ENCODE measurements at places on chromosomes 2 and 18. TPM values are rescaled to one million over a fixed set of nuclear protein-coding genes. Genes with fewer than 3 reads are reported as not detected.

GRCh38 chr2:100887713-100888495 is 68.0 kb downstream of the NPAS2 start:
- H3K4me3 ChIP-seq = no peak overlapping the region
- no peak for DNase-seq
- H3K36me3 ChIP-seq = no peaks in the 10 kb centered on the region

Gene ANKRD30B
- not detected for total RNA-seq

DNA sequence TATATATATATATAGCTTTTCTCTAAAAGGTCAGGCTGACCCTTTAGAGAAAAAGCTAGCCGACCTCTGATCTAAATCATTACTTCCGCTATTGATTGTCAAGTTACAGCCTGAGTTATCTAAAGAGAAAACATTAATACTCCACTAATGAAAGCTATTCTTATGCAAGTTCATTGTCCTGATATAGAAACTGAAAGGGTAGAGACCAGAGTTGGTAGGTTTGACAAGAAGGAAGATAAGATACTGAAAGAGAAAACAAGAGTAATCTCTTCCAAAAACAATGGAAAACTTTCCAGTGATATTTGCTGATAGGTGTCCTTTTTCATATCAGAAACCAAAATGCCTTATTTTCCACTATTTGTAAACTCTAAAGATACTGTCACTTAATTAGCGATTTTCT is 62.8 kb upstream of the SLC39A10 start:
- H3K4me1 ChIP-seq = peaks cover 7% of the 10 kb centered on the region
- H3K36me3 ChIP-seq = no peaks in the 10 kb centered on the region
- DNase-seq = no peak

GRCh38 chr18:51028201-51028805 is 1.7 kb upstream of the SMAD4 start:
- H3K27ac ChIP-seq = no peak overlapping the region
- H3K36me3 ChIP-seq = no peaks in the 10 kb centered on the region
- H3K27me3 ChIP-seq = no peaks in the 10 kb centered on the region
- no peak for DNase-seq
- H3K4me3 ChIP-seq = no peak overlapping the region
- peaks cover 8% of the 10 kb centered on the region for H3K4me1 ChIP-seq

GRCh38 chr2:49948744-49949143 is 794.4 kb upstream of the FSHR start:
- H3K4me1 ChIP-seq = no peaks in the 10 kb centered on the region
- no peak for DNase-seq
- no peak overlapping the region for H3K27ac ChIP-seq
- no peaks in the 10 kb centered on the region for H3K36me3 ChIP-seq

Gene CGREF1
- 0.34 TPM for total RNA-seq

DNA sequence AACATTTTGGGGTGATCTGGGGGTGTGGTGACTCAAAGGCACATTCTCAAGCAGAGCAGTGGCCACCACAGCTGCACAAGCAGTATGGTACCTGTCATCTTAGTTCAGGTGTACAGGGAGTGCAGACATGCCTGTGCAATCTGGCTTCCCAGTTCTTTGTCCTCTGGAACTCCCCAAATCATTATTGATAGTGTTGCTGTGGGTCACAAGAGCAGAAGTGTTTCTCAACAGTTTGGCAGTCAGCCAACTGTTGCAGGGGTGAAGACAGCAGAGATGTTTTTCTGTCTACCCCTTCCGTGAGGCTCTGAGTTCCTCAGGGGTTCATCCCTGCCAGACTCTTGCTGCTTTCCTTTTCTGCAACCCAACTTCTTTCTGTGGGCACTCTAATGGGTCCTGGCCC is 206.5 kb upstream of the ZSWIM2 start:
- H3K27me3 ChIP-seq = no peaks in the 10 kb centered on the region
- no peaks in the 10 kb centered on the region for H3K36me3 ChIP-seq
- no peaks in the 10 kb centered on the region for H3K4me1 ChIP-seq
- no peak overlapping the region for H3K27ac ChIP-seq
- DNase-seq = no peak
- H3K4me3 ChIP-seq = no peak overlapping the region

Gene RBM44
- total RNA-seq = 3.1 TPM

GRCh38 chr2:85330839-85331636 is 3.2 kb upstream of the TGOLN2 start:
- H3K36me3 ChIP-seq = peaks cover 4% of the 10 kb centered on the region
- no peak for DNase-seq
- no peak overlapping the region for H3K27ac ChIP-seq
- H3K27me3 ChIP-seq = no peaks in the 10 kb centered on the region
- no peaks in the 10 kb centered on the region for H3K4me1 ChIP-seq

Gene NOL4
- not detected for total RNA-seq

Gene NAT8
- not detected for total RNA-seq

Gene GAREM1
- not detected for total RNA-seq

DNA sequence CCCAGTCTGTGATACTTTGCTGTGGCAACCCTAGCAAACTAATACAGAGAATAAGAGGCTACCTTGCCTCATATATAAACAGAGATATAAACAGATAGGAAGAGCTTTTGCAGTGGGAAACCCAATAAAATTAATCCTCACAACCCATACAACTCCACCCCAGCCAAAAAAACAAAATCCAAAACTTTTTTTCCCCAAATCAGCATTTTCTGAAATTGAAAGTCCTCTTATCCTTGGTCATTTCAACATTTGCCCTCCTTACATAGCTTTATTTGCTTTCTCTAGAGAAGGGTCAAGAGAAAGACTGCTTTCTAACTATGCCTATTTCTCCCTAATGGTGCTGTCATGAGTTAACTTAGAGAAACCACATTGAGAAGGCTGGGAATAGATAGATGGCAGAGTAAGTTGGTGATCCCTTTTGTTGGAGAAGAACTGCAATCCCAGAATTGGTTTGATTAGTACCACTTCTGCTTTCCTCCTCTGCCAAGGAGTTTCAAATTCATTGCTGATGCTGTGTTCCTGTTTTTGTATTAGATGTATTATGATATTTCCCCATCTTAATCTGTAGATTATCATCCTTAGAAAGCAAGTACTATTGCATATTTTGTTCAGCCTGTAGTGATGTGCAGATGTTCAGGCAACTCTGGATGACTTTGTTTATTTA is 76.5 kb upstream of the B3GNT2 start:
- peaks cover 7% of the 10 kb centered on the region for H3K4me1 ChIP-seq
- DNase-seq = no peak
- no peak overlapping the region for H3K27ac ChIP-seq
- H3K27me3 ChIP-seq = no peaks in the 10 kb centered on the region
- H3K36me3 ChIP-seq = no peaks in the 10 kb centered on the region

GRCh38 chr2:219624565-219624964 is 2.9 kb upstream of the SLC4A3 start:
- H3K4me3 ChIP-seq = no peak overlapping the region
- no peaks in the 10 kb centered on the region for H3K4me1 ChIP-seq
- H3K36me3 ChIP-seq = no peaks in the 10 kb centered on the region
- peaks cover 7% of the 10 kb centered on the region for H3K27me3 ChIP-seq
- DNase-seq = no peak

Gene CACNB4
- total RNA-seq = 2.5 TPM

GRCh38 chr18:10258836-10259474 is 195.5 kb upstream of the APCDD1 start:
- H3K27ac ChIP-seq = no peak overlapping the region
- no peaks in the 10 kb centered on the region for H3K27me3 ChIP-seq
- DNase-seq = no peak
- no peaks in the 10 kb centered on the region for H3K36me3 ChIP-seq

DNA sequence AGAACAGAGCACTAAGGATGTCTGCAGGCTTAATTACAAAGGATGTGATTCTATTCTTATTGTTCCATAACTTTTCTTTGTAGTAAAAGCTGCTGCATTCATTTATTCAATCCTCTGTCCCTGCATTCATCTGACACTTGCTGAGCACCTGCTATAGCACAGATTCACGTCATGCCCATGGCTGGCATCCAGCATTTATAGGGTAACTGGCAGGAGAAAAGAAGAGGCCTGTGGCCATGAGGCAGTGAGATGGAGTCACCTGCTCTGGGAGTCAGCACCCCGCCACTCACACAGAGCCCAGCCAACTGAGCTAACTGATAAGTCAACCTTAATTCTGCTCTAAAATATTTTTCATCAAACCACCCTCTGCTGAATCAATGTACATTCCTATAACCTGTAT is 18.3 kb upstream of the CDC42EP3 start:
- DNase-seq = no peak
- no peak overlapping the region for H3K4me3 ChIP-seq

DNA sequence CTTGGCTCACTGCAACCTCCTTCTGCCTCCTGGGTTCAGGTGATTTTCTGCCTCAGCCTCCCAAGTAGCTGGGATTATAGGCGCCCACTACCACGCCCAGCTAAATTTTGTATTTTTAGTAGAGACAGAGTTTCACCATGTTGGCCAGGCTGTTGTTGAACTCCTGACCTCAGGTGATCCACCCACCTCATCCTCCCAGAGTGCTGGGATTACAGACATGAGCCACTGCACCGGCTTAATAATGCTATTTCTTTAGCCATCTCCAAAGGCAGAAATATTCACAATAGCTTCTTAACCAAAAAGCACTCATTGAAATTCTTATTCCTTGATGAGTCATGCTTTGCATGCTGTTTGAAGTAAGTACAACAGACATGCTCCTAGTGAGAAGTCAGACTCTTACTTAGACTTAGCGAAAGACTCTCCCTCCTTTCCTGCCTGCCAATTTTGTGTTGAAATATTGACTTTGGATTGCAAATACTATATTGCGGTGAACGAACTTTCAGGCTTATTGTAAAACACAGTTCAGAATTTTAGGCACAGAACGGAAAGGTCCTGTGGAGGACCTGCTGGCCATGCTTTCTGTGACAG is 4.4 kb downstream of the ACTR3 start:
- H3K36me3 ChIP-seq = peaks cover 13% of the 10 kb centered on the region
- peak overlapping the region; percentile 98 for H3K27ac ChIP-seq
- peaks cover 61% of the 10 kb centered on the region for H3K4me1 ChIP-seq
- no peaks in the 10 kb centered on the region for H3K27me3 ChIP-seq
- peak overlapping the region; percentile 38 for H3K4me3 ChIP-seq
- DNase-seq = no peak

- H3K4me3 ChIP-seq = no peak overlapping the region
- DNase-seq = no peak
- no peaks in the 10 kb centered on the region for H3K4me1 ChIP-seq
- no peaks in the 10 kb centered on the region for H3K36me3 ChIP-seq
- no peak overlapping the region for H3K27ac ChIP-seq
Observed at GRCh38 chr2:21774691-21775368, 651.1 kb downstream of the TDRD15 start.

GRCh38 chr2:154699575-154699930 is 1.1 kb downstream of the KCNJ3 start:
- no peaks in the 10 kb centered on the region for H3K4me1 ChIP-seq
- DNase-seq = no peak
- H3K27ac ChIP-seq = no peak overlapping the region
- H3K27me3 ChIP-seq = no peaks in the 10 kb centered on the region
- H3K36me3 ChIP-seq = no peaks in the 10 kb centered on the region
- H3K4me3 ChIP-seq = no peak overlapping the region

GRCh38 chr2:39994151-39994550 is 215.1 kb upstream of the THUMPD2 start:
- no peaks in the 10 kb centered on the region for H3K4me1 ChIP-seq
- H3K27me3 ChIP-seq = no peaks in the 10 kb centered on the region

Gene SDC1
- total RNA-seq = 0.10 TPM

GRCh38 chr2:219356834-219357233 is 24.3 kb upstream of the RESP18 start:
- peaks cover 3% of the 10 kb centered on the region for H3K27me3 ChIP-seq
- DNase-seq = no peak
- H3K4me3 ChIP-seq = no peak overlapping the region
- H3K27ac ChIP-seq = no peak overlapping the region

Gene TGFBRAP1
- 21.0 TPM for total RNA-seq

DNA sequence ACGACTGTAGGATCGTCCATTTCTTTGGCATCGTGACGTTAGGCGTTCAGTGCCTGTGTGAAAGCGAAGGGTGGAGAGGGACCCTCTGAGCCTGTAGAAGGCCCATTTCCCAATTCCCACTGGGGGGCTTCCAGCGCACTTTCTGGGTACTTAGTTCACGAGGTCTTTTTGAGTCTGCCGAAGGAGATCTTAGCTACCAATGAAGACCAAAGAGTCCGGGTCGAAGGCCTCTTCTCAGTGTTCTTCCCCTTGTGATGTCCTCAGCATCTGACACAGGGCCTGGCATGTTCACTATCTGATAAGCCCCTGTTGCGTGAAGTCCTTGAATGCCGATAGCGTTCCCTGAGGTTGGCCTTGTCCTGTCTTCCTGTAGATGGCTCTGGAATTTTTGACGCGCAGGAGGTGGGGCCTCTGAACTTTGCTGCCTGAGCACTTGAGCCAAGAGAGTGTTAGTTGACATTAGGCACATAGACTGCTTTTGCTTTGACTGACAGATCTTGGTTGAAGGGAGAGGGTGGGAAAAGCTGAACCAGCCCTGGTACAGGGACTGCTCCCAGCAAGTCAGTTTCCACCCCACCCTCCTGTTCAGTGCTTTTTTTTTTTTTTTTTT is 52.8 kb downstream of the LDLRAD4 start:
- no peaks in the 10 kb centered on the region for H3K27me3 ChIP-seq
- H3K36me3 ChIP-seq = no peaks in the 10 kb centered on the region
- no peak for DNase-seq
- no peak overlapping the region for H3K4me3 ChIP-seq
- H3K27ac ChIP-seq = no peak overlapping the region

Gene EVA1A
- total RNA-seq = 0.62 TPM

- H3K27ac ChIP-seq = no peak overlapping the region
- H3K4me3 ChIP-seq = no peak overlapping the region
- peaks cover 58% of the 10 kb centered on the region for H3K4me1 ChIP-seq
- no peaks in the 10 kb centered on the region for H3K27me3 ChIP-seq
- no peak for DNase-seq
Observed at GRCh38 chr2:160324161-160324800, 124.2 kb upstream of the ITGB6 start.

- no peaks in the 10 kb centered on the region for H3K36me3 ChIP-seq
- no peak for DNase-seq
- H3K27ac ChIP-seq = no peak overlapping the region
- H3K4me1 ChIP-seq = no peaks in the 10 kb centered on the region
Observed at GRCh38 chr2:191499874-191500565, 177.9 kb upstream of the NABP1 start.

Gene DUSP19
- total RNA-seq = 1.2 TPM

Data from naive thymus-derived CD4-positive, alpha-beta T cell (primary cell).